Stimulated activated naive CD8-positive, alpha-beta T cell treated with anti-CD3 and anti-CD28 coated beads, Interleukin-15, amount 100 ng/mL, for 72 hours (primary cell): ENCODE measurements at places on chromosomes 5 and 9.

DNA sequence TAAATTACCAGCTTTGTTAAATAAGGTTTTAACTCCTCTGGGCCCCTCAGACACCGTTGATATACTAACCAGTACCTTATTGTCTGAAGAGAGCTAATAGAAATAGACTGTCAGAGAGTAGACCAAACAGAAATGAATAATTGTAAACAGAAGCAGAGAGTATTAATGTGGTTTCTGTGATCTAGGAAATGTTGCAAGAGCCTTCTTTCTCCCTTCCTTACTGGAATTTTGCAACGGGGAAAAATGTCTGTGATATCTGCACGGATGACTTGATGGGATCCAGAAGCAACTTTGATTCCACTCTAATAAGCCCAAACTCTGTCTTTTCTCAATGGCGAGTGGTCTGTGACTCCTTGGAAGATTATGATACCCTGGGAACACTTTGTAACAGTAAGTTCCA lies 5.1 kb downstream of the TYRP1 start:
- DNase-seq, result no peak

GRCh38 chr5:3878267-3878666 lies 282.6 kb downstream of the IRX1 start:
- DNase-seq, result no peak

DNA sequence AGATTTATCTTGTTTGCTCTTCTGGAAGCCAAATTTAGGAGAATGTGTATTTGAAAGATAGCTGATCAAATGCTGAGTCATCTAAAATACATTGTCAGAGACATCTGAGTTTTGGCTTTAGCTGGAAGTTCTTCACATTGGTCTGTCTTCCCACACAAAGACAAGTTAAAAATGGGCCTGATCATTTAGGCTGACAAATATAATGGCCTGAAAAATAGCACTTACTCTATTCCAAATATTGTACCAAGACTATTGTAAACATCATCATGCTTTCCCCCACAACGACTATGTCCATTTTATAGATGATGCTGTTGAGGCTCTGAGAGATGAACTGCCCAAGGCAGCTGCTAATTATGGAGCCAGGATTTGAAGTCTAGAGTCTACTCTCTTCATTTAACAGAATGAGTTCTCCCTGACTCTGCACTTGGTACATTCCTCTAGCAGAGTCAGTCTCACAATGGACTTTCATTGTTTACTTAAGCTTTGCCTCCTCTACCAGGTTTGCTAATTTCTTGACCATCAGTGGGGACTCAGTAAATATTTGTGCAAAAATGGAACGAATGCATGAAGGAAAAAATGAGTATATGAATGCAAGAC lies 619.4 kb upstream of the KLF4 start:
- no peak for DNase-seq

GRCh38 chr5:130963798-130964197 lies 201.3 kb downstream of the HINT1 start:
- no peak for DNase-seq

DNA sequence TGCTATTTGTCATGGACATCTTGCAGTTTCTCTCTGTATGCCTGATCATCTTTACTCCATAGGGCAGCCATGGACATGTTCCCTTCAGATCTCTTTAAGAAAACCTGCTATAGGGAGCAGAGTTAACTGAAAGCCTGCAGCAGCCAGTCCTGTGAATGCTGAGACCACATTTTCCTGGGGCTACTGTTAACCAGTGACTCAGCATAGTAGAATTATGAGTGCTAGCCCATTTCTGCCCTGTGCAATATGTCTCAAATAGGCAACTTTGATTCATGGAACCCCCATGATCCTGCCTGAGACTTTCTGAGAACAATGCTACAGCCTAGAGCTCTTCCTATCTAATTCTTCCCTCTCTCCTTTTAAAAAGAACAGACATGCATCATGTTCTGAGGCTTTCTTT lies 624.2 kb downstream of the CHSY3 start:
- DNase-seq, result no peak

GRCh38 chr5:57508211-57508610 lies 25.6 kb upstream of the ACTBL2 start:
- no peak for DNase-seq
